Astrocyte of the spinal cord (primary cell): ENCODE measurements at places on chromosomes 3 and 15.

GRCh38 chr3:117017135-117017894 is 307.7 kb downstream of the TUSC7 start:
- no peak for DNase-seq

DNA sequence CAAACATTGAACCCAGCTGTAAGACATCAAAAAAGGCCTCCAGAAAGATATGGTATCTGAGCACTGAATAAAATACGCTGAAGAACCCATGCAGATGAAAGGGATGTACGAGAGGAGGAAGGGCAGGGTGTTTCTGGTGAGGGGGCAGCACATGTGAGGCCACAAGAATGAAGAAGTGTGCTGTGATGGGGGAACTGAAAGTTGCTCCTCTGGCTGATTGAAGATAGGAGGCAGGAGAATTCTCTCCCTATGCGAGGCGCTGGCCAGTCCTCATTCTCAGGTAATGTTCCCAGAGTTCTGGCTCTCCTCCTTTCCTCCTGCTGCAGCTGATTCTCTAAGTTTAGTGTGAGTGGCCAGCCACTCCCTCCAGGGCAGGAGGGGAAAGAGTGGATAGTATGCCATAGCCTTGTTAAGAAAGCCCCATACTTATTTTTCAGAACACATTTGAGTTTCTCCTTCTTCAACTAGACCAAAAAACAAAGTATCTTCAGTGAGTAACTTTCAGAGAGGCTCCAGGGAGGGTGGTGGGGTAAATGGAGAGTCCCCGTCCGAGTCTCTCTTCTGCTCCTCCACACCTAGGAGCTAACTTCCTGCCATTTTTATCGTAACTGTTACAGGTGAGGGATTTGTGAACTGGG is 26.9 kb upstream of the MYO1E start:
- no peak for DNase-seq

DNA sequence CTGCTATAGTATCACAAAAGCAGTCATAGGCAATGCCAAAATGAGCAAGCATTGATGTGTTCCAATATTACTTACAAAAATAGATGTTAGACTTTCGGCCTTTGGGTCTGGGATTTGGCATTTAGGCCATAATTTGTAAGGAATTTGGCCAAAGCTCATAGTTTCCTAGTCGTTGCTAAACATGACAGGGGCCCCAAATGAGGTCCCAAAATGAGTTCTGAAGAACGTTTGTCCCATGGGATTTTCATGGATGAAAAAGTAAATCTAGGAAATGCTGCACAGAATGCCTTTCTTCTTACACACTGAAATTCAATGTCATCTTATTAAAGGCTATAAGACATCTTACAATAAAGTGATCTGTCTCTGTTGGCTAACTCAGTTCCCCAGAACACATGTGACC is 456.0 kb downstream of the CNTN4 start:
- no peak for DNase-seq

DNA sequence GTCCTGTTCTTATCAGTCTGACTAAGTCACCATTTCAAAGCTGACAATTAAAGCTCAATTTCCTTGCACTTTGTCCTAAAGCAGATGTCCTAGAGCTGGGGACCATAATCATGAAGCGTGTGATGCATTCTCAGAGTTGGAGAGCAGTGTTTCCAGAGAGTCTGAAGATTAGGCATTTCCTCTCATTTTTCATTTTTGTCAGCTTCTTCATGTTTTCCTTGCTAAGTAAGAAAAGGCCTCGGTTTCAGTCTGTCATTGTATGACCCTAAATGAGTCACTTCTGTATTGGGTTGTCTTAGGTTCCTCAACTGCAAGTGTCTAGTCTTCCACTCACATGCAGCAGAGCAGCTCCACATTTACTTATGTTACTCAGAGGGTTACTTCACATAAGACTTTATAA is 257.2 kb upstream of the TPRG1 start:
- peak; percentile 64 for DNase-seq

GRCh38 chr3:152574461-152575079 is 260.4 kb upstream of the P2RY1 start:
- peak; percentile 70 for DNase-seq

DNA sequence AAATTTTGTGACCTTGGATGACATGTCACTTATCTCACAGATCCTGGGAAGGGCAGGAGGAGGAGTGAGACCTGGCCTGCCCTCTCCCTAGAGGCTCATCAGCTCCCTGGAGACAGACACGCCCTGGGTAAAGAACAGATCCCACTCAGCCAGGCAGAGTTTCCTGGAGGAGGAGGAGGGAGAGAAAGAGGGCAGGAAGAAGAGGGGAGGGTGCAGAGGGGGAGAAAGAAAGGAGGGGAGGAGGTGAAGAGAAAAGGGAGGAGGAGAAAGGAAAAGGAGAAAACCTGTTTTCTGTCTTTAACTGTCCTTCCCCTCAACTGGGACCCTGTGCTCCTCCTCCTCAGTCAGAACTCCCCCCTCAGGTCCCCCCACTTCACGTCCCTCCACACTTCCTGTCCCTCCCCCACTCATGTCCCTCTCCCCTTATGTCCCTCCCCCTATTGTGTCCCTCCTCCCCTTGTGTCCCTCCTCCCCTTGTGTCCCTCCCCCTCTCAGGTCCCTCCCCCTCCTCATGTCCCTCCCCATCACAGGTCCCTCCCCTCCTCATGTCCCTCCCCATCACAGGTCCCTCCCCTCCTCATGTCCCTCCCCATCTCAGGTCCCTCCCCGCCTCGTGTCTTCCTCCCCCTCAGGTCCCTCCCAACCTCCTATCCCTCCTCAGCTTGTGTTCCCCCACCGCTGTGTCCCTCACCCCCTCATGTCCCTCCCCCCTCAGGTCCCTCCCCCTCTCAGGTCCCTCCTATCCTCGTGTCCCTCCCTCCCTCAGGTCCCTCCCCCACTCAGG is 52.3 kb upstream of the CGNL1 start:
- peak; percentile 77 for DNase-seq

DNA sequence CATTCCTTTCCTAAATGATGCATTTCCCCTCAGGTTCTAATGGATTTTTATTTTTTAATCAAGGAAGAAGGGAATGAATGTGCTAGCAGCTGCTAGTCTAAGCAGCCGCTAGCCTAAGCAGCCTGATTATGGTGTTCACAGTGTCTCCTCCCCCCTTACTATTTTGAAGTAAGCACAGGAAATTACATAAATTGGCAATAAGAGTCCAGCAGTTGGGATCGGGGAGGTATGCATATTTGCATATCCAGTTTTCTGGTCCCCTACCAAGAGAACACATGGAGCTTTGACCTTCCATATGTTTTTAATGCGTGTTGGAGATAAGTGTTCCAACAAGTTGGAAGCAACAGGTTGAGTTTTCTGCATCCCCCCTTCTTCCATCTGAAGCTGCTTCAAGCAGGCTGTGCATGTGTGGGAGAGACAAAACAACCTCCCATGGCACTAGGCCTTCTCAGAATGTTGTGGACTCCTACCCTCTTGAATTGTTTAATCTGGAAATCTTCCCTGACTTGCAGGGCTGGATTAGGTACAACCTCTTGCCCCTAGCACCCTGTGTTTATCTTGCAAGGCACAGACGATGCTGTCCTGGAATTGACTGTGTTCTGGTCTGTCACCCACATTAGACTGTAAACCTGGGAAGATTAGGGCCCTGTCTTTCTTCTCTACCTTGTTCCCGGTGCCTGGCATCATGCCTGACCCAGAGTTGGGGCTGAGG is 124.8 kb upstream of the LRIG1 start:
- no peak for DNase-seq

DNA sequence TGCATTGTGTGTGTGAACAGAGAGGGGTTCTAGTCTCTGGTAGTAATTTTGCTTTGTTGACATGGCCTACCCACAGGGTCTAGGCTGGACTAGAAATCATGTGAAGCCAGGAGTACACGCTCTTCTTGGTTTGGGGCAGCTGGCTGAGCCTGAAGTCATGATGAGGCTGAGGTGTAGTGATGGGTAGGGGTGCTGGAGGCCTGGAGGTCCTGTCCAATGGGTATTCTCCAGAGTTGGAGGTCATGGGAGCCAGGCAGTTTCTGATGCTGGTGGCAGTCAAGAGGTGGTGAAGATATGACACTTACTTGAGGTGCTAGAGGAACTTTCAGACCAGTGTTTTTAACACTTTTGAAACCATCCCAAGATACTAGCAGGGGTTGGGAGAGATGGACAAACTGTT is 18.5 kb upstream of the EPHB1 start:
- DNase-seq = no peak

- DNase-seq = no peak
Observed at GRCh38 chr3:150433347-150433746, 25.2 kb downstream of the TSC22D2 start.

- DNase-seq = no peak
Observed at GRCh38 chr15:28017423-28017924, 81.6 kb downstream of the OCA2 start.

- DNase-seq = peak; percentile 68
Observed at GRCh38 chr3:141482245-141482922, 4.4 kb upstream of the RASA2 start.

GRCh38 chr15:95888762-95889161 is 441.7 kb upstream of the NR2F2 start:
- DNase-seq = no peak

GRCh38 chr15:77532067-77532710 is 100.5 kb downstream of the LINGO1 start:
- DNase-seq = no peak

DNA sequence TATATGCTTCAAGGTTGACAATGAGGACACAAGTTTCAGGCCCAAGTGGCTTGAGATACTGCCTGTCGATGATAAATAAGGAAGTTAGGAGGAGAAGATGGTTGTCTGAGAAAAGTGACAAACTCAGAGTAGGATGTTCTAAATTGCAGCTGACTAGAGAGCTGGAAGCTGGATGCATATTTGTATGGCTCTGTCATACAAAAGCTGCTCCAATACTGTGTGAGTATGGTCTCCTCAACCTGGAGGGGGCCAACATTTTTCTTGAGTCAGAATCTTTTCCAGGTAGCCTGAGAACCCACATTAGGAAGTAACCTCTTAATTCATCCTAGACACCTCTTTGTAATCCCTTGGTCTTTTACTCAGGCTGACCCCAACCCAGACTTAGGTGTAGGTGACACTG is 28.4 kb upstream of the TPRG1 start:
- no peak for DNase-seq
